Stimulated activated CD8-positive, alpha-beta memory T cell treated with anti-CD3 and anti-CD28 coated beads, Interleukin-2, amount 100 ng/mL, for 48 hours (primary cell): ENCODE measurements at places on chromosomes 3 and 15.

GRCh38 chr15:81942655-81943195 lies 103.1 kb downstream of the MEX3B start:
- DNase-seq = no peak

- DNase-seq = no peak
These were observed 340 bp downstream of the TTLL3 start for GRCh38 chr3:9810433-9810770.

DNA sequence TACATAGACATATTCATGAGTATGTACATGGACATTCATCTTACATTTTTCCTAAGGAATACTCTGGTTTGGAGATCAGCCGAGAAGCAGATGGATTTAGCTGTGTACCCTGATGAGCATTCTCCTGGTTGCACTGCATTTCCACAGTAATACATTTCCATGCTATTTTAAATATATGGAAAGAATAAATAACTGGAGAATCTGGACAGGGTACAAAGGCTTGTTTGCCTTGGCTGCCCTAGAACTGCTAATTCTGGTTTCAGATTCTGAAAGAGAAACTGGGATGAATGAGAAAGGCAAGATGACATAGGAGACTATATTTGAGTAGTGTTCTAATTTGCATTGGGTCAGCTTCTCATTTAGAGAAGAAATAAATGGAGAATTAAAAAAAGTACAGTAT lies 190.8 kb upstream of the FAM3D start:
- no peak for DNase-seq

DNA sequence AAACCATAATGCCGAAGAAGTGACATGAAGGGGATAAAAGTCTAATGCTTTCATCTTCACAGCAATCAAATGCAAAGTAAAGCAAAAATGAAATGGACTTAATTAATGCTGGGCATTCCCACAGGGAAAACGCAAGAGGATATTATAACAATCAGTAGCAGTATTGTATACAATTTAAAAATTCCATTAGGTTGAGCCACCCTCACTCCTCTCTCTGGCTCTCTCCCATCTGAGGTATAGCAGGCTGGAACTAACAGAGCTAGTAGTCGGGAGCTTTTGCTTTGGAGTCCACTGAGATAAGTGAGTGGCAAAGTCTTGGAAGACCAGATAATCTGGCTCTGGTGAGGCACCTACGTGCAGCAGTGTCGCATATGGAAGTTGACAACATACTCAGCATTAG lies 33.9 kb downstream of the DET1 start:
- no peak for DNase-seq

DNA sequence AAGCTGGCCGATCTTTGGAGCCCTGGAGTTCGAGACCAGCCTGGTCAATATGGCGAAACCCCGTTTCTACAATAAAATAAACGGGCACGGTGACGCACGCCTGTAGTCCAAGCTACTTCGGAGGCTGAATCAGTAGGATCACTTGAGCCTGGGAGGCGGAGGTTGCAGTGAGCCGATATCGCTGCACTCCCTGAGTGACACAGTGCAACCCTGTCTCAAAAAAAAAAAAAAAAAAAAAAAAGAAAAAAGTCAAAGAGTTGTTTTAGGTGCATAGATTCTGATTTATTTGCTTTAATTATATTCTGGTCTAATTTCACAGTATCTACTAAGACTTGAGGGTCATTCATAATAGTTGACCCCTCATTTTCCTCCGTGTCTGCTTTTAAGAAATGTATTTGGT lies 1.7 kb downstream of the ARL13B start:
- no peak for DNase-seq

DNA sequence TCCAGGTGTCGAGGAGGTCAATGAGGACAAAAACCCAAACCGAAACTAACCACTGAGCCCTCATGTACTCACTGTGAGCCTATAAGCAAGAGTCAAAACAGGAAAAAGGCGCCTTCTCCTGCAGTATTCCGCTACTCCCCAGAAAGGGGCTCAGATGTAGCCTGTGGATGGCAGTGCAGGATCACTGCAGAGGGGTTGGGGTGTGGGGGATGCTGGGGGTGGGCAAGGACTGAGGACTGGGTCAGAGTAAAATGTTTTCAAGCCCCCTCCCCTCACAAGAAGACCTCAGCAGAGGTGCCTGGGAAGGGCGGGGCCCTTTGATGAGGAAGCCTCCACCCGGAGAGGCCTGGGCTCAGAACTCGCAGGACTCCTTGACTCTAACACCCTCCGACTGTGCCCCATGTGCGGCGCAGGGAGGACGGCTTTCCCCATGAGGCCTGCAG lies 170.1 kb downstream of the OSBPL10 start:
- no peak for DNase-seq

DNA sequence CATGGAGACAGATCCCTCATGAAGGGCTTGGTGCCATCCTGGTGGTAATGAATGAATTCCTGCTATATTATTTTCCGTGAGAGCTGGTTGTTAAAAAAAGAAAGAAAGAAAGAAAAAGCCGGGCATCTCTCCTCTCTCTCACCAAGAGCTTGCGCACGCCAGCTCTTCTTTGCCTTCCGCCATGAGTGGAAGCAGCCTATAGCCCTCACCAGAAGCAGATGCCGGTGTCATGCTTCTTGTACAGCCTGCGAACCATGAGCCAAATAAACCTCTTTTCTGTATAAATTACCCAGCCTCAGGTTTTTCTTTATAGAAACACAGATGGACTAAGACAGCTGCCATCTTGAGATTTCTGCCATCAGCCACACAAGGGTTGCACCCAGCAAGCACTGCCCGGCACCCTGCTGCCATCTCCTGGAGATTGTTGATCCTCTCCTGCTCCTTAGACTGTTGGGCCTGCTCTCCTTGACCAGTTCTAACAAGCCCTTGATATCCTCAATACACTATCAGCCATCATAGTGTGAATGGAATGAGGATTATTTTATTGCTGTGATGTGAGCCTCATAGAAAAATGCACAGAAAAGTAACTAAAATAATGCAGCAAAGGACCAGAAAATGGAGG lies 3.5 kb upstream of the AHSG start:
- DNase-seq = no peak

GRCh38 chr15:90885432-90886290 lies 1.4 kb downstream of the FES start:
- DNase-seq = peak; percentile 74

DNA sequence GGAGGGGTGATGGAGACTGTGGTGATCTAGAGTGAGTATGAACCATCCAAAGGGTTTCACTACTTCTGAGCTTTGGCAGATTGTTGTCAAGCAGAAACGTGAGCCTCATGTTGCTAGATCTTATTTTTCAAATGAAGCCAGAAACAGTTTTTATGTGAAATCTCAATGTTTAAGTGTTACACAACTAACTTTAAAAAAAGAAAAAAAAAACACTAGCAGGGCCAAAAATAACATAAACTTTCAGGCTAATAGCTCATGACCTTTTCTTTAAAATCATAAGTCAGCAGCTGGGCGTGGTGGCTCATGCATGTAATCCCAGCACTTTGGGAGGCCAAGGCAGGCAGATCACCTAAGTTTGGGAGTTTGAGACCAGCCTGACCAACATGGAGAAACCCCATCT lies 2.1 kb upstream of the HTR3D start:
- no peak for DNase-seq

- no peak for DNase-seq
These were observed 13.6 kb upstream of the CSK start for GRCh38 chr15:74768099-74768770.

- no peak for DNase-seq
These were observed 15.0 kb downstream of the GCSAM start for GRCh38 chr3:112117841-112118571.

DNA sequence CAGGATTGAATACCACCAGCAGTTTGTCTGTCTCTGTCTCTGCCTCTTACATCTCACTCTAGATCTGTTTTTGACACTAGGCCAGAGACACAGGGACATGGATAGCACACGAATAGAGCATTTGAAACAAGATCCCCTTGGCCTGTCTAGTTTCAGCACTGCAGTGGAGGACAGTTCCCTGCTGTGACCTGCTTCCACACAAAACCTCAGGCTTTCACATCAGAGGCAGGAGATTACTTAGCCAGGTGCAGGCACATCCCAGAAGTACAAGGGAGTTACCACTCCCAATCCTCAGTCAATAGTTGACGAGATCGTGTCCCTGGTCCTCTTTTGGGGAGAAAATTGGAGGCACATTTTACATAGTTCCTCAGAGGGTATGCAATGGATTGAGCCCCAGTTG lies 34.0 kb upstream of the CCK start:
- DNase-seq = no peak

GRCh38 chr3:12501360-12502020 lies 17.2 kb downstream of the TSEN2 start:
- DNase-seq = no peak

- no peak for DNase-seq
These were observed 265.4 kb downstream of the CGGBP1 start for GRCh38 chr3:87793337-87793877.

DNA sequence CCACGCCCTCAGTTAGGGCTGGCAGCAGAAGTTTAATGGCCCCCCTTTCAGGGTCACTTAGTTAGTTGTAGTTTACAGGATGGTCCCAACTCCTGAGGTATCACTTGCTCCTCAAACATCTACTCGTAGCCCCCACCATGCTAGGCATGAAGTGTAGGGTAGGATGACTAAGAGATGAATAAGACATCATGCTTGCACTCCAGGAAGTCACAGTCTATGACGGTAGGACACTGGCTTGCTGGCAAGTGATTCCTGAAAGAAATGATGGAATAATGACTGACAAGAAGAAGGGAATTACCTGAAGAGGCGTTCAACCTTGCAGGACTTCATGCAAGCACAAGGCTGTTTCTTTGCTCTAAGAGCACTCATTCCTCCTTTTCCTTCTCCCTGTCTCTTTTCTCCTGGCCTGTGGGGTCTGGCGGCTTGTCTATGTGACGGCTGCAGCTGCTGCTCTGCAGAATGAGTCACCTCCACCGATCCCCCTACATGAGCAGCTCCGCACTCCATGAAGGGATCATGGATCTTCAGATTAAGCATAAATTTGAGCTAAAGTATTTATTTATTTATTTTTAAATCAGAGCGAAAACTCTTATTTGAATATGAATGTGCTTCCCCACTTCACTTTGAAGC lies 82.9 kb upstream of the BOC start:
- DNase-seq = no peak

GRCh38 chr3:114308830-114309229 lies 15.0 kb downstream of the TIGIT start:
- no peak for DNase-seq

- DNase-seq = no peak
These were observed 989 bp upstream of the VGLL3 start for GRCh38 chr3:86991840-86992435.

DNA sequence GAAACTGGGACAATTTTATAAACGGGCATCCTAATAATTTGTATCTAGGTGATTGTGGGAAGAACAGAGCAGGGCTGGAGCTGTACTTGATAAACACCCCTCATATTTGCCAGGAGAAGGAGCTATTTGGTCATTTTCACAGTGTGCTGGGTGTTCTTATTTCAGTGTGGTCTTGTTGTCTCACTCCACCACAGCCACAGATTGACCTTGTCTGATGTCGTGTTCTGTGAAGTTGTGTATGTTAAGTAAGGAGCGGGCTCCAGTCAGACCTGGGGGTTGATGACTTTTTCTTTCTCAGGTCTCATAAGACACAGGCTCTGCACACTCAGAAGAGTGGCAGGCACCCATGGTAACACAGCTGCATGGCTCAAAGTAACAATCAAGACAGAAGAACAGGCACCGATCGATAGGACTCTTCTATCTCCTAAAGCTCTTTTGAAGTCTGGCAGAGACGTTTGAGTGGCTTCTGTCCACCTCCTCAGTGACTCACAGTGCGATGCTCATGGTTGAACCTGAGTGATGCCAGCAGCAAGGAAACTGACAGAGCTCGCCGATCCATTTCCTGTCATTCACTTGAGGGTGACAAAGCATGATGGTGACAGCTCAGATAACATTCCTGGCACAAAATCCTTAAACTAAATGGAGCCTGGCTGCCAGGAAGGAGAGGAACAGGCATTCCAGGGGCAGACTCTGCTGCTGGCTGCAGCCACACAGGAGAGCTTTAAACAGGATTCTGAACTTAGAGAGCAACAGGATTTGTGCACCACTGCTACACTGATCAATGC lies 20.8 kb downstream of the DPH3 start:
- no peak for DNase-seq

- DNase-seq = no peak
These were observed 9.0 kb downstream of the ZIC4 start for GRCh38 chr3:147397155-147397874.

GRCh38 chr15:74414081-74414580 lies 19.6 kb downstream of the SEMA7A start:
- DNase-seq = no peak

DNA sequence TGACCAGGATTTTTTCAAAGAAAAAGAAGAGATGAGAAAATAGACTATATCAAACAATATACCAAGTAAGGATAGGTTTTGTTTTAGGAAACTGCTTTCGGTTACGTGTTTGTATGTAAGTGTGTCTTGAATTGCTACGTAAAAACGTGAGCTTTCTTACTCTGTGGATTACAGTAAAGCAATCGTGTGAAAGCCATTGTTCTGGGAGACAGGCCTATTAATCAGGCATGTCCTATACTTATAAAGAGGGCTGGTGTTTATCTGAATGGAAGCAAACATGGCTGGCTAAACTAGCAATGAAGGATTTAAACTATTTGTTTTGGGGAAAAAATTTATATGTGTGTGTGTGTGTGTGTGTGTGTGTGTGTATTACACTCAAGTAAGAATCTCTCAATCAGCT lies 2.6 kb downstream of the EHHADH start:
- no peak for DNase-seq

DNA sequence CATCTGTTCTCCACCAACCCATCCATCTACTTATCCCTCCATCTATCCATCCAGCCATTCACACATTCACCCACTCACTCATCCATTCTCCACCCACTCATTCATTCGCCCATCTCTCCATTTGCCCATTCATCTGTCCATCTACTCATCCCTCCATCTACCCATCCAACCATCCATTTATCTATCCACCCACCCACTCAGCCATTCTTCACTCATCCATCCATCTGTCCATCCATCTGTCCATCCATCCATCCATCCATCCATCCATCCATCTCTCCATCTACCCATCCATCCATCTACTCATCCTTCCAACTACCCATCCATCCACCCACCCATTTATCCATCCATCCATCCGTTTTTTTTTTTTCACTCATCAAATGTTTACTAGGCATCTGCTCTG lies 13.9 kb downstream of the FAM3D start:
- DNase-seq = no peak

- DNase-seq = no peak
These were observed 27.8 kb upstream of the KCNMB2 start for GRCh38 chr3:178508443-178508825.

- no peak for DNase-seq
These were observed 5.0 kb upstream of the AP3S2 start for GRCh38 chr15:89898614-89899294.

GRCh38 chr3:32410367-32411246 lies 19.0 kb downstream of the CMTM7 start:
- no peak for DNase-seq

- DNase-seq = no peak
These were observed 19.1 kb downstream of the CHRM5 start for GRCh38 chr15:33987444-33987843.

- DNase-seq = no peak
These were observed 20.3 kb upstream of the NR2E3 start for GRCh38 chr15:71790081-71790480.

GRCh38 chr3:140510303-140510861 lies 167.5 kb upstream of the TRIM42 start:
- DNase-seq = no peak

- no peak for DNase-seq
These were observed 75.6 kb downstream of the IQCH start for GRCh38 chr15:67329984-67330733.

GRCh38 chr15:63764124-63764803 lies 69.5 kb downstream of the HERC1 start:
- no peak for DNase-seq

- no peak for DNase-seq
These were observed 124.7 kb downstream of the WNT5A start for GRCh38 chr3:55362210-55362960.
